Endothelial cell (in vitro differentiated cells): ENCODE measurements at places on chromosomes 7 and 10.
A peak's percentile ranks its signal among the peaks of the same experiment; 100 is the strongest.

GRCh38 chr10:75211007-75211691 is 553 bp downstream of the VDAC2 start:
- no peak for DNase-seq

GRCh38 chr10:17616403-17617030 is 657 bp downstream of the HACD1 start:
- peak; percentile 62 for DNase-seq

- no peak for DNase-seq
Measured at GRCh38 chr7:2386964-2387669, 16.3 kb upstream of the CHST12 start.

GRCh38 chr10:123563994-123564393 is 102.2 kb upstream of the GPR26 start:
- no peak for DNase-seq

DNA sequence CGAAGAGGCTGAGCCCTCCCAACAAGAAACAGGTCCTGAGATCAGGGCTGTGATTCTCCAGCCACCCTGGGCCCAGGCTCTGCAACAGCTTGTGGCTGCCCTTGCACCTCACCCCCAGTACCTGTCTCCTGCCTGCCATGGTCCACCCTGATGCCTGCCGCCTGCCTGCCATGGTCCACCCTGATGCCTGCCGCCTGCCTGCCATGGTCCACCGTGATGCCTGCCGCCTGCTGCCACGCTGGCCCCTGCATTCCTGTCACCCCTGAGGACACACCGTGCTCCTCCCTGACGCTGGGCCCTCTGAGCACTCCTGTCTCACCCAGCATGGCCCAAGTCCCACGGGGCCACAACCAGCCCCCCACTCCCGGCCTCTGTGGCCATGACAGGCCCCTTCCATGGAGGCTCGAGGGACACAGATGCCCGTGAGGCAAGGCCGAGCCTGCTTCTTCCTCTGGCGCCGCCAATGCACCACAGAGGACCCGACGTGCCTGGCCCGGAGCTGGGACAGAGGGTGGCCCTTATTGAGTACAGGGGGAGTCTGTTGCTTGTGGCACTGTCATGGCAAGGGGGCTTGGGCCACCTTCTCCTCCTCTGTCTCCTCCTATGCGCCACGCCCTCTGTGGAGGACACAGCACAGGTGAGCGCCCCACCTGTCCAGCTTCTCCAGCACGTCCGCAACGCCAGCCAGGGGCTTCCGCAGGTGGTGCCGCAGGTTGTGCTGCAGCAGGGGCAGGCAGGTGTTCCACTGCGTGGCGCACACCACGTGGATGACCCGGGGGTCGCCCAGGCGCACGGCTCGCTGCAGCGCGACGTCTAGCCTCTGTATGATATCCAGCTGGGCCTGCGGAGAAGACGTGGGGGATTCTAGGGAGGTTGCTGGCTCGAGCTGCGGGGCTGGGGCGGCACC is 18.1 kb downstream of the CFAP46 start:
- no peak for DNase-seq

DNA sequence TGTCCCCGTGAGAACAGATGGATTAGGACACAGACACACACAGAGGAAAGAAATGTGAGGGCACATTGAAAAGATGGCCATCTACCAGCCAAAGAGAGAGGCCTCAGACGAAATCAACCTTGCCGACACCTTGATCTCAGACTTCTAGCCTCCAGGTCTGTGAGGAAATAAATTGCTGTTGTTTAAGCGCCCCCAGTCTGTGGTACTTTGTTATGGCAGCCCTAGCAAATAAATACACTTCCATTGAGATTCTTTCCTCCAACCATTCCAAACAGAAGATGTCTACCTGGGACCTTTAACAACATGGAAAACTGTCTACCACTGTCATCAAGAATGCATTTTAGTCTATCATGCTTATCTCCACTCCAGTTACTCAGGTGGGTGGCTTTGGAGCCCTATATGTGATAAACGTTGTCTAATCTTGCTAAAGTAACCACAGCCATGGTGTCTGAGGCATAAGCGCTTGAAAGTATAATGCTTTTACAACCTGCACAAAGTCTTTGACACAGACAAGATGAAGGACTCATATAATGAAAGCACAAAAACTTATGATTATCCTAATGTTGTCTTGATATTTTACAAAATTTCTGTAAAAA is 244.3 kb downstream of the MTERF1 start:
- DNase-seq: peak; percentile 47

GRCh38 chr7:33287738-33288137 is 158.4 kb downstream of the BBS9 start:
- DNase-seq: no peak

GRCh38 chr7:136919820-136920219 is 51.4 kb downstream of the CHRM2 start:
- no peak for DNase-seq
